ENCODE measurements at places on chromosomes 6 and 20.

DNA sequence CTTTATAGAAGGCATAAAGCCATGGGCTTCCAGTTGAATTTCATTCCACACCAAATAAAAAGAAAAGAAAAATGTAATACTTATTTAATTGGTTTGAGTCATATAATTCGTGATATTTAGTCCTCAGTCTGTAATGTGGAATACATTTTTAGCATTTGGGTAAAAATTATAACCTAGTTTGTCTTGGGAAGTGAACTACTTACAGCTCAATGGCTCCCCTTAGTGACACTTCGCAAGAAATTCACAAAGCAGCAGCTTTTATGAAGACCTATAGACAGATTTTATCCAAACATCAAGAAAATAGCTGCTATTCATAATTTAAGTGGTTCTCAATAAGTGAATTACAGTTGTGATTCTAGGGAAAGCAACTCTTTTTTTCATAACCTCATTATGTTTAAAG is 72.1 kb downstream of the RSPO3 start:
- no peak for DNase-seq

DNA sequence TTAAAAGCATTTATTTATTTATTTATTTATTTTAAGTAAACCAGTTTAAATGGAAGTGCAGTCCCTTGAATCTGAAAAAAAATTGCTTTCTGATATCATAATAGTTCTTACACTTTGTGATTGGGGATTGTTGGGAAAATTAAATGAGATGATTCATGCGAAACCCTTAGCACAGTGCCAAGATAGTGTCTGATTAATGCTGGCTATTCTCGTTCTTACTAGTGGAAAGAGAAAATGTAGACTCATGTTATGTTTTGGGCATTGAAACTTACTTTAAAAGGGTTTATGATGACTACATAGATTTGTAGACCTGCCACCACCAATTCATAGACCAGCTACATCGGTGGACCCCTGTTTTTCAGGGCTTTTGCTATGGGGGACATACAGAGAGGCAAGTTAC is 229.2 kb upstream of the ZFP64 start:
- DNase-seq = no peak

GRCh38 chr20:63958964-63959698 is 2.9 kb upstream of the UCKL1 start:
- DNase-seq = no peak

- no peak for DNase-seq
Measured at GRCh38 chr6:37011656-37012378, 6.4 kb downstream of the FGD2 start.

GRCh38 chr6:134936931-134937330 is 13.0 kb downstream of the ALDH8A1 start:
- peak; percentile 12 for DNase-seq

- DNase-seq = no peak
Measured at GRCh38 chr20:47998736-47999135, 213.5 kb upstream of the SULF2 start.

GRCh38 chr6:139330826-139331500 is 39.2 kb upstream of the TXLNB start:
- DNase-seq = no peak

- DNase-seq = no peak
Measured at GRCh38 chr20:20002101-20002998, 14.8 kb upstream of the NAA20 start.

- no peak for DNase-seq
Measured at GRCh38 chr6:11096109-11096508, 2.5 kb downstream of the SMIM13 start.

- no peak for DNase-seq
Measured at GRCh38 chr20:53943522-53944291, 126.7 kb downstream of the BCAS1 start.

DNA sequence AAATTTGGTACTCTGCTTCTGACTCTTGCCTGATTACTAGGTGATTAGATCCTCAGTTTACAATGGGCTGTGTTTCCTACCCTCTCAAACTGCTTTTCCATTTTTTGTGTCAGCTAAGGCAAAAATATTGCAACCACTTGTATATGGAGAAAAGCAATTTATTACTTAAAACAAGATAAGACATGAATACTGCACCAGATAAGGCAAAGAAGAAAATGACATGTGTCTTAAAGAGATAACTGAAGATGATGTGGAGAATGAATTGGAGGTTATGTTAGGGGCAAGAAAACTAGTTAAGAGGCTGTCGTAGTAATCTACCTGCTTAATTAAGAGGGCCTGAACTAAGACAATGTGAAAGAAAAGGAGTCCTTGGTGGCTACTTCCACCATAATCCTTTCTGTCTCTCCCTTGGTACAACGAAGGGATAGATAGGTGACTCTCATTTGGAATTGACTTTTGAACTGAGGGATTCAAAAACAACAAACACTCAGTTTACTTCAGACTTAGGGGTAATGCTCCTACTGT is 16.3 kb upstream of the REV3L start:
- no peak for DNase-seq

- DNase-seq = no peak
Measured at GRCh38 chr6:116210750-116211425, 43.0 kb downstream of the TSPYL4 start.

GRCh38 chr6:132974122-132974521 is 159.8 kb downstream of the RPS12 start:
- DNase-seq = no peak

- no peak for DNase-seq
Measured at GRCh38 chr6:124913056-124913455, 49.2 kb upstream of the RNF217 start.

DNA sequence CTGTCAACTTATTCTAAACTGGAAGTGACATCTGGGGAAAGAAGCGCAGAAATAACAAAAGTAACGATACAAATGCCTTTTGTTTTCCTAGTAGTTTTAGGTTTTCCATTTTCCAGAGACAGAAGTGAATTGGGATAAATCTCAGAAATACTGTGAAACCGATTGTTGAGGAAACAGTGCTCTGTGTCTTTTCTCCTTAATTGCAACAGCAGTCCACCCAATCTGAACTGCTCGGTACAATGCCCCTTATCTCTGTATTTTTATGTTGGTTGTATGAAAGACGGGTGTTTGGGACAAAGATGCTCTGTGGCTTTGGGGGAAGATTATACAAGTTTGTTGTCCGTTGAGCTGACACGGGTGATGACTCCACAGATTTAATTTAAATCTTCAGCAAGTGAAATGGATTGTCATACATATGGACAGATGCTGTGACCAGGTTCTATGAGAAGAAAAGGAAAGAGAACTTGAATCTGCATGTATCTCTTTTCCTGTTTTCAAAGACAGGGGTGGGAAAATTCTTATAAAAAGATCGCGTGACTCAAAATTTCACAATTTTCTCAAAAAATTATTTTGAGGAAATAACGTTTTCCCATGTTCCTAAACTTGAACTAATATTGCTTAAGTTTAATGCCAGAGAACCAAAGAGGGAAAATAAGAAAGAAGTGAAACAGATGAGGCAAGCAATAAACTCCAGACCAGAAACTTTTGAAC is 41.2 kb downstream of the SASH1 start:
- DNase-seq = no peak

GRCh38 chr6:53148684-53149083 is at the start of gene GCM1:
GCM1 (minus strand) TSS chr6:53148841; CDS start chr6:53145632, 3,209 bp downstream.
- DNase-seq = no peak

- DNase-seq = no peak
Measured at GRCh38 chr6:47146431-47147174, 104.5 kb upstream of the ADGRF1 start.

DNA sequence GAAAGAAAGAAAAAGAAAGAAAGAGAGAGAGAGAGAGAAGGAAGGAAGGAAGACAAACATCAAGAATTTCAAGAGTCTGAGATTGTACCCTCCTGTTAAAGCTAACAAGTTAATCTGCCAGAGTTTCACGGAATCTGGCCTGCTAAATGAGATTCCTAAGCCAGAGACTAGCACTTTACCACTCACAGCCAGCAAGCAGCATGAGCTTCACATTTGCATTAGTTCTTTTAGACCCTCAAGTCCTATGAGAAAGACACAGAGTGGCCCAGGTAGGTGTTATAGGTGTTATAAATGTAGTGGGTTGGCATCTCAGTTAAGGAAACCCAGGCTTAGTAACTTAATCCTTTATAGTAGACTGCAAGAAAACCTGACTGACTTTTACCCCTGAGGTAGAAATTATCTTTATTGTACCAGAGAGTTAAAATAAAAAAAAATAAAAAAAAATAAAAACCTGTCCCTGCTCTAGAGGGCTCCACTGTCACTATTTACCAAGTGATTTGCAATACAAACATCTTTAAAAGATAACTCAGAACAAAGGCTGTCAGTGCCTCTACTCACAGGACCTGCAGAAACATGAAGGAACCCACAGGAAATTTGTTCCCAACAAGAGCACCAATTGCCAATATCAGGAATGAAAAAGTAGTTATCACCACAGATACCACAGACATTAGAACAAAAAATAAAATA is 9.7 kb upstream of the IBTK start:
- no peak for DNase-seq

GRCh38 chr6:125558907-125559306 is 190.5 kb upstream of the HEY2 start:
- no peak for DNase-seq

GRCh38 chr20:12966468-12967085 is 42.2 kb upstream of the SPTLC3 start:
- DNase-seq = no peak

GRCh38 chr20:20691477-20692235 is 20.8 kb downstream of the RALGAPA2 start:
- DNase-seq = no peak

GRCh38 chr6:109014606-109015005 is 80.0 kb downstream of the SESN1 start:
- no peak for DNase-seq

DNA sequence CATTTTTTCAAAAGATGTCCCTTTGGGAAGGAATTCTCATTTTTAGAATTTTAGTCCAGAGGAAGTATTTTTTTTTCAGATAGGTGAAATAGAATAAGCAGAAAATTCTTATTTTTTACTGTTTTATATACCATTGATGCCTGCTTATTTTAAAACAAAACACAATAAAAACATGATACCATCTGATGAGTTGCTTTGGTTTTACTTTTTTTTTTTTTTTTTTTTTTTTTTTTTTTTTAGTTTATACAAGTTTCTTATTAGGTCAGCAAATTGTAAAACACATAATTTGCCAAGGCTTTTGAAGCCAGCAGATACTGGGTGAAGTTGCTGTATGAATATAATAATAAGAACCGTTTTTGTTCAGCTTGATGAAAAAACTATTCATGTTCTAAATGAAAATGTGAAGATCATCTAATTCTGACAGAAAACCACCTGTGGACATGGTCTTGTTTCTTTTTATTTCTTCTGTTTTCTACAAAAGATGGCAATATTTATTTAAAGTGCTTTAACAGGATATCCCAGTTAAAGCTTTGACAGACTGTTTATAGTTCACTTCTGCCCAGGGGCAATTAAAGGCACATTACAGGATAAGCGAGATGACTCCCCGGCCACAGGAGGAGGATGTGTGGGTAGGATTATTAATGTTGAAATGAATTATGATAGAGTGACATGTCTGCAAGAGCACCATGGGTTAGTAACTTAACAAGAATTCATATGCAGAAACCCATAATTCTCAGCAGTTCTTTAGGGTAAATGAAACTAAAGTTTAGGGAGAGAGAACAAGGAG is 31.1 kb downstream of the MYB start:
- peak; percentile 2 for DNase-seq

GRCh38 chr20:47664068-47664437 is 121.2 kb downstream of the SULF2 start:
- no peak for DNase-seq

DNA sequence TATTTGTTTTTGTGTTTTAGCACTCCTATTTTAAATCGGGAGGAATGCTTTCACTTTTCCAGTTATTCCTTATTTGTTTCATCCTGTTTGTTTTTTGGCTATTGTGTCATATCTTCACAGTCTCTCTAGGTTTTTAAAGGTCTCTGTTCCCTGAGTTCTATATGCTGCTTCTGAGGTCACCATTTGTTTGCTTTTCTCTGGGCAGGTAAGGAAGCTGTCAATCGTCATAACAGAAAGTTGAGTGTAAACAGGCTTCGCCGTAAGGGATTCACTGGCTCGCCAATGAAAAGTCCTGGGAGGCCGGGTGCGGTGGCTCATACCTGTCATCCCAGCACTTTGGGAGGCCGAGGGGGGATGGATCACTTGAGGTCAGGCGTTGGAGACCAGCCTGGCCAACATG is 48.7 kb upstream of the RPS6KA2 start:
- no peak for DNase-seq

- DNase-seq = no peak
Measured at GRCh38 chr6:98836962-98837944, 2.9 kb downstream of the POU3F2 start.

DNA sequence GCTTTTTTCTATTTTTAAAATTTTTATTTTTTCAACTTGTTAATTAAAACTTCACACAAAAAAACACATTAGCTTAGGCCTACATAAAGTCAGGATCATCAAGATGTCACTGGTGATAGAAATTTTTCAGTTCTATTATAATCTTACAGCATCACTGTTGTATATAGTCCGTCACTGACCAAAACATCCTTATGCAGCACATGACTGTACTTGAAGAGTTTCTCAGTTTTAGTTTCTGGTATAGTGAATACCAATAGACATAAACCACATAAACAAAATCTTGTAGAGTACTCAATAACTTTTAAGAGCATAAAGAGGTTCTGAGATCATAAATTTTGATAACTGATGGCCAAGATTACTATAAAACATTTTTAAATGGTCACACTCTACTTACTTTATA is 71.8 kb downstream of the ASCC3 start:
- no peak for DNase-seq

DNA sequence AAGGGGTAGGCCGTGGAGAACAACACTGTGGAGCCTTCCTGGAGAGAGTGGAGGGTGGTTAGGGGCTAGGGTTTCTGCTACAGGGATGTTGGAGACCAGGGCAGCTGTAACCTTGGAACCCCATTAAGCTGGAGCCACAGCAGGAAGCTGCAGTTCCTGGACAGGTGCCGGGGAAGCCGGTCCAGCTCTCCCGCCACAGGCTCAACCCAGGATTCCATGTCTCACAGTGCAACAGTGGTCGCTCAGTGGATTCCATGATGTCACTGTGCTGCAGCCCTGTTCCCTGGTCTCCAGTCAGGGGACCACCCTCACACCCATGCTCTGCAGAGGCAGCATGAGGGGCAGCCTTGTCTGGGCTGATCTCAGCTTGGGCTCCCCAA is 264.6 kb upstream of the CDYL start:
- DNase-seq = no peak

DNA sequence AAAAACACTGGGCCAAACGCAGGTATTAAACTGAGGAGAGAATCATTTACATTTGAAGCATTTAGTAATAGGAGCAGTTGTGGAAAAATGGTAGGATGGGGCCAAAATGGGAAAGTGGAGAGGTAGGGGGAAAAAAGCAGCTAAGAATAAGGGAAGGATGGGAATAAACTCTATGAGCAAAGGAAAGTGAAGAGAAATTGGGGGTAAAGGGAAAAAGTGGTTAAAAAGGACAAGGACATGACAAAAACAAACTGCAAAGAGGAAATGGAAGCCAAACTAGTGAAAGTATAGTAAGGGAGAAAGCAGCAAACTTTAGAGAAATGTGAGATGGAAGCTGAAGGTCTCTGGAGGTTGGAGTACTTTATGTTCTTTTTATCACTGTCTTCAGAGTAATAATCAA is 6.2 kb upstream of the ZSCAN16 start:
- DNase-seq = no peak

Data from H54 (cell line).